ENCODE measurements at places on chromosomes 7 and 10.

- no peak for DNase-seq
Observed at GRCh38 chr7:151178236-151178635, 8.8 kb downstream of the ASB10 start.

DNA sequence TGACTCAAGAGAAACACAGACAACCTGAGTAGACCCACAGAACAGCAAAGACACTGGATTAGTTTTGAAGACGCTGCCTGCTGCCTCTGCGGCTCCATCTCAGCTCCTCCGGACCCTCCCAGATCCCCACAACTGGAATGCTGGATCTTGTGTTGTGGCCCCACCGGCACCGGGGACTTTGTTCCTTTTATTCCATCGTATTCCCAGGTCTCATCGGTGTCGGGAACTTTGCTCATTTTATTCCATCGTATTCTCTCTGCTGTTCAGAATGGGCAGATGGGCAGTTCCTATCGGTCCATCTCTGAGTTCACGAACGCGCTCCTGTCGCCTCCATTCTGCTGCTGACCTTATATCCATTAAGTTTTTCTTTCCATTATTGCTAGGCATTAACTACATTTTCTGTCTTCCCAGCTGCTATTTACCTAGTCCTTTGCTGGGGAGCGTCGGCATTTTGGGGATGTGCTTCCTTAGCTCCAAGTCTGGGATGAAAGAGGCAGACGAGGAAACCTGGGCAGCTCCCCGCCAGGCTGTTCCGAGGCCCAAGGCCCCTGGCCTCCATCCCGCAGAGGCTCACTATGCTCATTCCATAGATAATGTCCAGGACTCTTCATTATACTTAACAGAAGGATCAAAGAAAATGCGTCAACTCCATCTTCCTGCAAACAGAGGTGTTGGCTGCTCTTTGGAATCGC, 192.4 kb downstream of the MAD1L1 start:
- no peak for DNase-seq

- no peak for DNase-seq
Observed at GRCh38 chr7:12481722-12482121, 78.1 kb upstream of the VWDE start.

GRCh38 chr7:37784015-37784414, 64.4 kb upstream of the NME8 start:
- DNase-seq, result no peak

- no peak for DNase-seq
Observed at GRCh38 chr7:1228545-1229201, 4.0 kb upstream of the UNCX start.

DNA sequence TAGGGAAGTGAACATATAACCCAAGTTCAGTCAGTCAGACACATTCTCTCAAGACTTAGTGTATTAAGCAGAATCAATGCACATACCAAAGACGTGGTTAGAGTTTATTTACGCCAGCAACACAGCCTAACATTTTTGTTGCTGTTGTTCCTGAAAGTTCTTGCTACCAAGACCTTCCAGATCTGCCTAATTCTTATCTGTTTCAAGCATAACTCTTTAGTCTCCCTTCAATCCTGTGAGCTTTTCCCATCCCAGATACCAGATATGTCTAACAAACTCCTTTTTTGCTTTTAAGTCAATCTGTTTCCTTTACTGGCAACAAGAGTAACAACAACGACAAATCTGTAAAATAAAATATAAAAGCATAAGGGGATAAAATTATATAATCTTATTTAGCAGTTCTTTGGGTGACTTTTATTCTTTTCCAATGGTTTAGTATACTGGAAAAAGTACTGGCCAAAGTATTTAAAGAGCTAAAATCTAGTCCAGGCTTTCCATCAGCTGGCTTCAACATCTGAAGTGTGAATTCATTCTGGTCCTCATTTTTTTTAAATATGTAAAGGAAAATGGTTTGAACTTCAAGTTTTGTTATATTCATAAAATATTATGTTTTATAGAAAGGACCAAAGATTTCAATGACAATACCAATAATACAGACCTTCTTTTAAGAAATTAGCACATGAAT, 193.8 kb downstream of the IMMP2L start:
- DNase-seq, result no peak

DNA sequence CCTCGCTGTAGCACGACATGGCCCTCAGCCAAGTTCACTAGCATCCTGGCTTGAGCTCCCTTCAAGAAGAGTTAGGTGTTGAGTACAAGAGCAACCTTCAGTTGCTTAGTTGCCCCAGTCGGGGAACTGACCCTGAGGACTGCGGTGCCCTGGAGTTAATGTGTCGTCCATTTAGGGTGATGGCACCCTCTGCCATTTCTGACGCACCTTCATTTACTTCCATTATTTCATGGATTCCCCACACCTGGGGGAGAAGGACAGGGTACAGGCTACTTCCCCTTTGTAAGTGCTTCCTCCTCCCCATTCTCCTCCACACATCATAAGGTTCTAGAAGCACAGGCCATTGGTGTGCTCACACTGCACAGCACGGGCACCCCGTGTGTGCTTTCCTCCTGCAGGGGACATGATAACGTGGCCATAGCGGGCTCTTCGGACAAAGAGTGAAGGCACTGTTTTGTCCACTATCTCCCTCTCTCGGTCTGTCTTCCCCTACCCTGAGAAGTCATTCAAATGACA, 1.8 kb downstream of the ALOX5 start:
- no peak for DNase-seq

- no peak for DNase-seq
Observed at GRCh38 chr10:86652361-86653202, 1.8 kb upstream of the OPN4 start.

DNA sequence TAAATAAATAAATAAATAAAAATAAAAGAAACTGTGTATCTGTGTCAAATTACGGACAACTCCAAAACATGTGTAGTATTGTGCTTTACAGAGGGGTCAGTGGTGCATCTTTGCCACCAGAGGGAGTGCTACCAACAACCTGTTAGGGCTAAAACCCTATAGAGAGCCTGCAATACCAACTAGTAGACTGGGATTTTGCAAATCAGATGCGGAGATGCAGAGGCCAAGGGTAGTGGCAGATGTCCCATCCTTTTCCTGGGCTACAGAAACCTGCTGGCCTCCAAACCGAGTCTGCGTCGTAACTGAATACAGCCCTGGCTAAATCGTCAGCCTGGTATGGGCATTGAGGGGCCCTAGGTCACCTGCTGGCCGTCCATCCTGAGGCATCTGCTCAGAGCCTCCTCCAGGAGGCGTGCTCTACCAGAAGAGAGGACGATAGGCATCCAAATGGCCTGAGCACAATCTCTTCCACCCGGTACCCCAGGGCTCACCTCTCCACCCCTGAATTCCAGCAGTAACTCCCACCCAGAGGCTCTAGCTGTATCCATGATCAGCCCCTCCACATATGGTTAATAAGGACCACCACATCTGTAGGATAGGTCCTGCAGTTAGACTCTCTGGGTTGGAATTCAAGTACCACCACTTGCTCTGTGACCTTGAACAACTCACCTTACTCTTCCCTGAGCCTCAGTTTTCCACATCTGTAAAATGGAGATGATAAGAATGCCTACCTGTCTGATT, 6.2 kb upstream of the RRP12 start:
- no peak for DNase-seq

DNA sequence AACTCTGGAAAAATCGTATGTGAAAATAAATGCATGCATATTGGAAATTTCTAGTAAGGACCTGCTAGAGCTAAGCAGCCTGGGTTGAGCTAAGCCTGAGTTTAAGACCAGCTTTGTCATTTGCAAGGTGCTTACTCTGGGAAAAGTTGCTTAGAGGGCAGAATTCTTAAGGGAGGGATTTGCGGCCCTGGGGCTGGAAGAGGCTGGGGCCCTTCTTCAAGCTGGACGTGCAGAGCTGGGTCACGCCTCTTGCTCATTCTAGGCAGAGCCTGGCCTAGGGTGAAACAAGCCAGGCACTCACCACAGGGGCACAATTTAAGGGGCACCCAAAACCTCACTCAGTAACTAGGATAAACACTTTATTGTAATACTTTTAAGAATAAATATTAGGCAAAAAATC, 137.2 kb downstream of the ARHGAP22 start:
- DNase-seq, result no peak
